CD4-positive, alpha-beta T cell treated with Interleukin-15 for 1 hour (primary cell): ENCODE measurements at places on chromosomes 7 and 10.

- no peak for DNase-seq
Measured at GRCh38 chr10:72754275-72755032, 62.5 kb downstream of the MCU start.

DNA sequence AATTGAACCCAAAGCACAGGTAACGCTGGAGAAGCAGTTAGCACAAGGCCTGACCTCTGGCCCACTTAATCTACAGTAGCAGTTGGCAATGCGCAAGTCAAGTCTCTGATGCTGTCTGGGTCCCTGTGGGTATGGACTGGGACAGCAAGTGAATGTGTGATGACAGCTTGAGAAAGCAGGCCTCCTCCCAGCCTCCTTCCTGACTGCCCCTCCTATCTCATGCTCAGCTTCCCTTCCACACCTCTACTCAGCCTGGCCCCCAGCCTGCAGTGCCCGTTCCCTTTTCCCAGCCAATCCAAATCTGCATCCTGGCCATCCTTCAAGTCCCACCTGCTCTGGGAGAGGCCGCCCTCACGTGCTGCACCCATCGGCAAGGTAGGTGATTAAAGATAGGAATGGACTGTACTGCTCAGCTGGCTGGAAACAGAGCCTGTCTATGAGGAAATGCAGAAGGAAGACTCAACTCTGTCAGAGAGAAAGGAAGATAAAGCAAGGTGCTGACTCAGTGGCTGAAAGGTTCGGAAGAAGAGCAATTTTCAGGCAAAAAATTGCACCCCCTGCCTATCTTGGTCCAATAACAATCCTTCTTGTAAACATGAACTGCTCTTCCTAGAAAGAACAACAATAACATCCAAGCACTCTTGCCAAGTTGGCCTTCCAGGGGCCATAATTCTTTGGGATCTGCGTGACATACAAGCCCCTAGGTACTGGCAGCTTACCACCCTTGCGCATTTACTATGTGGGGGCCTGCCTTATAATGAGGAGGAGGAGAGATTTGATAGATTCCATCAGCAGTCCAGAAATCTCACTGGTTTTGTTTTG, 16.6 kb upstream of the FGFR2 start:
- DNase-seq = no peak

DNA sequence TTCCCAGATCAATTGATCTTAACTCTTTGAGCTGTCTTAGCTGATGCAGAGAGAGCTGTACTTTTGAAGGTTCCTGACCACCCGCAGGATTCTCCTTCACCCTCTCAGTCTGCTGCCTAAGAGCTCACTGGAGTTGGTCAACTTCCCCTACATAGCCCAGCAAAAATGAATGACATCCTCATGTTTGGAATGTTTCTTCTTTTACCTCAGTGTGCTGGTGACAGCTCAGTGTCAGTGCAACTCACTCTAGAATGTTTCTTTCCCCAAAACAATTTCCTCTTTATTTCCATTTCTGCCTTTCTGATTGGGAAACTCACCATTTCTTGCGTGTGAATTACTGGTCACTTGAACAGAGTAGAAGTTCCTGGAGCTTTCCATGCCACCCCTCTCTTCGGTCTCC, 48.7 kb downstream of the LSMEM1 start:
- DNase-seq = no peak

DNA sequence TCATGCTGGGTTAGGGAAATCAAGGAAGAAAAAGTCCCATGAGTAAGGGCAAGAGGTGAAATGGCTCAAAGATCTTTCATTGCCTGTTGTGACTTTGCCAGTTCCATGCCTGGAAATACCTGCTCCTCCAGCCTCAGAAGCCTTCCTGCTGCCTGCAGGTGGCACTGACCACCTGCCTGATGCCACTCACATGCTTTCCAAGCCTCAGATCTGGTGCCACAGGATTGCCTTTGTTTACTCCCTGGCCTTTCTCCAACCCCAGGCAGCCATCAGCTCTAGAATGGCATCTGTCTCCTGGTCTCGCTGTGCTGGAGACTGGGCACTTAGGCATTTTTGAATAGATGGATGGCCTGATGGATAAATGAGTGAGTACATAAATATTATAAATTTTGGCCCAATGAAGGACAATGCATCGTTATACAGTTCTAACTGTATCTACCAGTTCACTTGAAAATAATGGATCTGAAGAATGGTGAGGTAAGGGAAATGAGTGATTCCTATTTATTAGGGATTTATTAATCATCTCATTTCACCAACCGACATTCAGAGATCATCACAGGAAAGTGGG, 657.2 kb downstream of the INHBA start:
- DNase-seq = no peak
